ENCODE measurements at places on chromosomes 5 and 9.

DNA sequence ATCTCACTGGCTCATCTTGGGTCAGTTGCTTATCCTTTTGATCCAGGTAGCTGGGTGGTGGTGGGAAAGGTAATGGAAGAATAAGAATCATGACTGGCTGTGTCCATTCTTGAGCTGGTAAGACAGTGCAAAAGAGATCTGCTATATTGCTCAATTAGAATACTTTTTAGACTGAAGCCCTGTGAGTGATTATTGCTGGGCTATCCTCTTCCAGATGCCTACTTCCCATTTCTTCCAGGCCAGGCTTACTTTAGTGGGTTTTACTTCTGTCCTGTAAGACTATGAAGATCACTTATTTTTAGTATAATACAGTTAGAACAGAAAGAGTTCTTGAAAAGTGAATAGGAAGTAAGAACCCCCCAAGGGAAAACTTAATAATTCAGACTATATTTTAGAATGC is 7.2 kb downstream of the MARCHF6 start:
- DNase-seq, result no peak

DNA sequence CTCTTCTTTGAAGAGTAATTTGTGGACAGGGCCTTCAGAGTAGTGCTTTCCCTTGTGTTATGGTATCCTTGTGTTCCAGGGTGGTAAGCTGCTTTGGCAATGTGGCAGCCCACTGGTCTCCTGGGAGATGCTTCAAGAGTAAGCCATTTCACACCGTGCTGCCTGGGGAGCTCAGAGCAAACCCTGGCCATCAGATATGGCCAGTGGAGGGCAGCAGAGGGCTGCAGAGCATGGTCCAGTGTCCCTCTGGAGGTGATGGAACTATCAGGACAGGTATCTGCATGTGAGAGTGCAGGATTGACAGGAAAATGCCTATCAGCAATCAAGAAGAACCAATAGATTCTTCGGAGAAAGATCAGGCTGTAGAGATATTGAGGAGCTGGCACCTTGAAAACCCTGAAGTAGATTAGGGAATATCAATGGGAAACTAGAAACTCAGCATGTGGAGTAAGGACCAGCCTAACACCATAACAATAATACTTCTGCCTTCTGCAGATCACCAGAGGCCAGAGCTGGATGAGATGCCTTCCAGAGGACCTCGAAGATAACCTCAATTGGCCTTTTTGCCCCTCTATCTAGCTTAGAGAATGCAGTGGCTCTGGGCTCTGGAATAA is 90.8 kb downstream of the PLPPR1 start:
- peak; percentile 7 for DNase-seq

GRCh38 chr5:44266882-44267576 is 122.2 kb downstream of the FGF10 start:
- no peak for DNase-seq

DNA sequence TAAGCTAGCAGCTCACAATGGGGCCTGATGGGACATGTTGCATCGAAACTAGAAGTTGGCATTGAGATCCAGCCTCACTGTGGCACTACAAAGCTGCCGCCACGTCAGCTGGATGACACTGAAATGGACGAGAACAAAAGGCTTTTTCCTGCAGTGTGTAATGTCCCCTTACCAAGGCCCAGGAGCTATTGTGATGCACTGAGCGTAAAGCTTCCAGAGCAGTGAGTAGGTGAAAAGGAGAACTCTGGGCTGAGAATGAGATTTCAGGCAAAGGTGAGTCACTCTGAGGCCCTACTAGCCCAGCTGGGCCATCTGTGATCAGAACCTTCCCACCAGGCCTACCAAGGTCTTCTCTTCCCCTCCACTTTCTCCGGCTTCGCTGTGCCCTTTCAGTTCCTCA is 528.1 kb upstream of the KLF4 start:
- no peak for DNase-seq

- DNase-seq, result peak; percentile 27
Observed at GRCh38 chr9:78595200-78595945, 298.4 kb downstream of the PSAT1 start.

DNA sequence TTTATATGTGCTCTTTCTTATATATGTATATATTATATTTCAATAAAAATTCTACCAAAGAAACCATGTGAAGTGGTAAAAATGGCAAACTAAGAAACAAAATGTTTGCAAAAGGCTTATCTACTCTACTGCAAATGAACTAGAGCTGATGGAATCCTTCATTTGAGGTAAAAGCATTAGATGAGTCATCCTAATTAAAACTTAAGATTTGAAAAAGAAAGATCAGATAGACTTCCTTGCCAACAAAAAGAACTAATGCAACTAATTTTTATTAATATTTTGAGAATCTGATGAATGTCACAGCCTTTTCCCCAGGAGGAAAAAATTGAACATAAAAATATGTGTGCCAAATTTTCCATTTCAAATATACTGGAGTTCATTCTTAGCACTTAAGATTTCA is 84.1 kb upstream of the SLCO4C1 start:
- DNase-seq, result no peak

GRCh38 chr5:65073250-65073661 is 304.5 kb downstream of the CWC27 start:
- no peak for DNase-seq

DNA sequence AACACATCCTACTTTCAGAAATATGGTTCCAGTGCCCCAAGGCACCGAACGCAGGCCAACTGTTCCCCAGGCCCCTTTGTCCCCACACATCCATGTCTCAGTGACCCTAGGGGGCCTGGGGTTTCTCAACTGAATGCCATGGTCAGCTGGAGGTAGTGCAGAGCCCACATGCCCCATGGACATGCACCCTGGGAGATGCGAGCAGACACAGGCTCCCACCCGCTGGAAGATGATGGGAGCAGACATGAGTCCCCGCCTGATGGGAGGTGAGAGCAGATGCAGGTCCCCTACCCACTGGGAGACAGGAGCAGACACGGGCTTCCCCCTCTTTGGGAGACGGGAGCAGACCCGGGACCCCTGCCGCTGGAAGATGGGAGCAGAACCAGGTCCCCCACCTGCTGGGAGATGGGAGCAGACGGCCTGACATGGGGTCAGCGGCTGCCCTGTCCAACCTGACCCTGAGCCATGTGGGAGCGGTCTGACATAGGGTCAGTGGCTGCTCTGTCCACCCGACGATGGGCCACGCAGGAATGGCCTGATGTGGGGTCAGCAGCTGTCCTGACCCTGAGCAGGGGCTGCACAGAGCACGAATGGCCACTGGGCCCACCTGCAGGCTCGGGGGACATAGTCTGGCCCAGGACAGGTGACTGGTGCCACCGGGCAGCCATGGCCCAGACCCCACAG is 18.4 kb downstream of the ZDHHC11B start:
- no peak for DNase-seq

- DNase-seq, result no peak
Observed at GRCh38 chr5:166880456-166880855, 1411.0 kb upstream of the WWC1 start.

- DNase-seq, result no peak
Observed at GRCh38 chr5:84573017-84573712, 188.5 kb upstream of the EDIL3 start.

DNA sequence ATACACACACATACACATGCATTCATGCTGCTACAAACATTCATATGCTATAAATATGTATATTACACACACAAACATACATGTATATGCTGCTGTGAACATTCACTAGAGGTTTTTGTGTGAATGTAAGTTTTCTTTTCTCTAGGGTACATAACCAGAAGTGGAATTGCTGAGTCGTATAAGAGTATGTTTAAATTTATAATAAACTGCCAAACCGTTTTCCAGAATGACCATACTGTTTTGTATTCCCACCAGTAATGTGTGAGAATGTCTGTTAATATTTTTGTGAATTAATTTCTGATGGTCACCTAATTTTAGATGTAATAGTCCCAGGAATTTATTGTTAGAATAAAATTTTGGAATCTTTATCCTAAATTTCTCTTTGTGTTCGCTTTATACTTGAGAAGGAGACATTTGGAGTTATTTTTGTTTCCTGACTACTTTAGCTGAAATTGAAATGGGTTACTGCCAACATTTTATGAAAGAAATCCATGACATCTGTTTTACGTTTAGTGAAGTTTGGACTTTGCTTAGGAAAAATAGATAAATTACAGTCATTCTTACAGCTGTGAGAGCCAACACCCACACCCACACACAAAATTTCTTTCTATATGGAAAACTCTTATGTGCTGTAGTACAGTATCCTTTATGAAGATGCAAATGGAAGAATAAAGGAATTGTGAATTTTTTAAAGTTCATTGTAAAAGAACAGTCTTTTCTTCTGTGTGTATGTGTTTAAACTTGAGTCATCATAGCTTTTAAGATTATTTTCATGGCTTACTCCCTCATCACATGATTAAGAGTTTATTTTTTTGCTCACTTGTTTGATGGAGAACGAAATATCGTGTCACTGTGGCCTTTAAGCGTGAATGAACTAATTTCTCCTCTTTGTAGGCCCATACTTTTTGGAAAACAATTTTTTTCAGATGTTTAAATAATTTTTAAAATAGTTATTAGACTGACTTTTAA is 24.3 kb downstream of the CENPP start:
- DNase-seq, result no peak

GRCh38 chr5:95919658-95920057 is 42.0 kb downstream of the ELL2 start:
- no peak for DNase-seq

DNA sequence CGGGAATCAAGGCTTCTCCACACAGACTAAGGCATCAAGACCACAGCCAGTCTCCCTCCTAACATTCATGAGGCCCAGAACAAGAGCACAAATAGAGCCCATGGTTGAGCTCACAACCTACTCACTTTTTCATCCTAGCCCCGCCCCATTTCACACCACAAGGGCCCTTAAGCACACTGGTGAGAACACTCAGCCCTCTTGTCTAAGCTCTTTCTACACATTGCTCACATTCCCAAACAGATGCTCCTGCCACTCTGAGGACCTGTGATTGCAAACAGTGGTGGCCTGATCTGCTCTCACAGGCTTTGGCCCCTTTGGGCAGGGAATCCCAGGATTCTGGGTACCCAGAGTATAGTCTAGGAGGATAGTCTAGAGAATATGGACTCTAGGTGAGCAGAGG is 54.0 kb downstream of the FEM1C start:
- no peak for DNase-seq

GRCh38 chr9:37155601-37156000 is 35.2 kb downstream of the ZCCHC7 start:
- DNase-seq, result no peak

- DNase-seq, result no peak
Observed at GRCh38 chr9:90423661-90424193, 218.9 kb downstream of the DIRAS2 start.

- DNase-seq, result no peak
Observed at GRCh38 chr5:2003690-2004365, 121.1 kb upstream of the IRX4 start.

- DNase-seq, result no peak
Observed at GRCh38 chr9:100485196-100485595, 12.2 kb downstream of the TMEFF1 start.

GRCh38 chr9:132882616-132883015 is 3.9 kb downstream of the SPACA9 start:
- DNase-seq, result no peak

DNA sequence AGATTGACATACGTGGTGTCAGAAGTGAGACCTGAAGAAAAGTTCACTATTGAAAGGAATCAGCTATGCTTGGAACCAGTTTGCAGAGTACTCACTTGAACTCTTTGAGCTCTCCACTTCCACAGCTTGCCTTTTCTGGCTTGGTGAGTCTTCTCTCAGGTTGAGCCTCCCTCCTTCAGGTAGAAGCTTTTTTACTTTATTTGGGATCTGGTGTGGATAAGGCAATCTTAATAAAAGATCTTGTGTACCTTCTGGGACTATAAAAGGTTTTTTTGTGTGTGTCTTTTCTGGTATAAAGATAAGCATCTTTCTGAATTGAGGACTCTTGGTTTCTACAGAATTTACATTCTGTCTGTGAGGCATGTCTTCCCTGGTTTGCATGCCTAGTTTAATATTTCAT is 5.4 kb upstream of the CPLANE1 start:
- no peak for DNase-seq

DNA sequence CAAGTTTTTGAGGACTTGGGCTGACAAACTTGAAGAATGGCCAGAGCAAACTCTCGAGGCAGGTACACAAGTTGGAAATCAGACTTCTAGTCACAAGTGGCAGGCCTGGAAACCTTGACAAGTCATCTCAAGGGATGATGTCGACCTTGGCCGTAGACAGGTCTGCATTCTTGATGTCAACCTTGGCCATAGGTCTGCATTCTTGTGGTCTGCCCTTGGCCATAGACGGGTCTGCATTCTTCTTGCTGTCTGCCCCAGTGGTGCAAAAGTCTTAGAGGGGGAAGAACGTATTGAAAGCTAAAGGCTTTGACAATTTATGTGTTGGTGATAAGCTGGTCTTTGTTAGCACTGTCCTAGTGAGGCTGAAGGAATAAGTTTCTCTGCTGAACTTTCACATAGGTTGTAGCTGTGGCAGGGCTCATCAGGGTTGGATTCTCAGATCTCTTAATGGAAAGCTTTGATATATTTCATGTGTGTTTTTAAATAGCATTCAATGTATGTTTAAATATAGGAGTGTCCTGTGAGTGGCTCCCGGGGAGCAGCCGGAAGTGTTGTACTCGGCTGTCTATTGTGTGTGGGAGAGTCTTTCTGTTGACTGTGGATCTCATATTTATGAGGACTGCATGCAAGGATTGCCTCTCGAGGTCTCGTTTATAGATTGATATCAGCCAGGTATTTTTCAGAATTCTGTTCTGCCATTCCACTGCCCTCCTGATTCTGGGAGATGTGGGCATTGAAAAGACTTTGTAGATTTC is 27.0 kb downstream of the SUB1 start:
- DNase-seq, result no peak

DNA sequence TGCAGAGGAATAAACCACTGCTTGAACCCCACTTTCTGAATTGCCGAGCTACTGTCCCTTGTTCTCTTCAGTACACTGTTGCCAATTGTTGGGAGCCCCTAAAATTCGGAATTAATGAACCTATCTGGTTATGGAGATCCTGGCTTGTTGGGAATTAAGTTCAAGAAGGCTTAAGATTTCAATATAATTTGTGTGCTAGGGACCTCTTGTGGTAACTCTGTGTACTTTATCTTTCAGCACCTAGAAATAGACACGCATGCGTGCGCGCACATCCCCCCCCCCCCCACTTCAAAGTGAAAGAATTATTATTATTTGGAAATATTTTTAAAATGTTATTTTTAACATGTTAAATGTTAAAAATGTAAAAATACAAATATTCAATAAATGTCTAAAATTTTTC is 53.3 kb upstream of the FAM169A start:
- peak; percentile 70 for DNase-seq

GRCh38 chr5:149921597-149921996 is 23.0 kb downstream of the PDE6A start:
- no peak for DNase-seq

GRCh38 chr5:81147886-81148571 is 85.1 kb upstream of the CKMT2 start:
- DNase-seq, result no peak

- peak; percentile 6 for DNase-seq
Observed at GRCh38 chr9:25681266-25681665, 3.0 kb upstream of the TUSC1 start.

GRCh38 chr9:119175581-119175980 is 193.7 kb downstream of the BRINP1 start:
- DNase-seq, result no peak

- no peak for DNase-seq
Observed at GRCh38 chr9:10873999-10874398, 261.2 kb upstream of the PTPRD start.

GRCh38 chr9:33130961-33131789 is 36.0 kb downstream of the B4GALT1 start:
- DNase-seq, result no peak
